A673 (cell line): ENCODE measurements at places on chromosomes 6 and 20. TPM values are rescaled to one million over a fixed set of nuclear protein-coding genes. Genes with fewer than 3 reads are reported as not detected.

DNA sequence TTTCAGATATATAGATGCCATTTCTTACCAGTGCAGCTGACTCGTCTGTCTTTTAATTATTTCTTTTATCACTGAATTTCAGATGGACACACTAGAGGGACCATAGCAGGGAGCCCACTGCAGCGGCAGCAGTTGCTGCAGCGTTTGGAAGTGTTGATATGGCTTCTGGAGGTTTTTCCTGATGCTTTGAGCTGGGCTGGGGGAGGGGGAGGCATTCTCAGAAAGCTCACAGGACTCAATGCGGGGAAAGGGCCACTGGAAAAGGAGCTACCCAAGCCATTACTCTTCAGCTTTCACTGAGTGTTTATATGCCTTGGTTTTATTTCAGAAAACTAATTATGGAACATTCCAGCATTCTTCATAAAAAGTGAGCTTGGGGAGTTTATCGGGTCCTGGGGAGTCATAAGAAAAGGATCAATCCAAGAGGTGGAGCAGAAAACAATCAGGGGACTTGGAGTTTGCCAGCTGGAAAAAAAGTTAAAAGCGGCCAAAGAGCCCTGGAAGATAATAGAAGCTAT is 740.4 kb upstream of the FLRT3 start:
- H3K27me3 ChIP-seq, result no peaks in the 10 kb centered on the region
- H3K36me3 ChIP-seq, result no peaks in the 10 kb centered on the region
- H3K4me1 ChIP-seq, result no peaks in the 10 kb centered on the region
- no peak overlapping the region for H3K27ac ChIP-seq

DNA sequence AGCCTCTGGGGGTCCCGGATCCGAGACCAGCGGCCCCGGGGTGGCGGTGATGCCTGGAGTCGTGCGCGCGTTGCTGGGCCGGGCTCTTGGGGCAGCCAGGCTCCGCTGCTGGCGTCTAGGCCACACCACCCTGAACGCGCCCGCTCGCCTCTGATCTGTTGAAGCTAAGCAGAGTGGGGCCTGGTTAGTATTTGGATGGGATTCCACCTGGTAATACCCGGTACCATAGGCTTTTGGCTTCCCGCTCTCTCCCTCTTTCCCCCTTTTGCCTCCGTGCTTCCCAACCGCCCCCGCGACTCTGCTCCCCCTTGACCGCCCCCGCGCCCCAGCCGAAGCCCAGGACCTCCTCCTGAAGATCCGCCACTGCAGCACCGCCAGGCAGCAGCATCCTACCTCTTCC is 1383.5 kb upstream of the DEFB115 start:
- H3K36me3 ChIP-seq, result no peaks in the 10 kb centered on the region
- no peaks in the 10 kb centered on the region for H3K4me1 ChIP-seq
- H3K27me3 ChIP-seq, result no peaks in the 10 kb centered on the region
- DNase-seq, result peak; percentile 15
- no peak overlapping the region for H3K4me3 ChIP-seq

GRCh38 chr20:49291200-49291599 is 13.3 kb upstream of the ZNFX1 start:
- H3K27ac ChIP-seq, result no peak overlapping the region
- no peak overlapping the region for H3K4me3 ChIP-seq
- H3K27me3 ChIP-seq, result no peaks in the 10 kb centered on the region

- peaks cover 63% of the 10 kb centered on the region for H3K4me1 ChIP-seq
- H3K4me3 ChIP-seq, result no peak overlapping the region
- H3K27me3 ChIP-seq, result no peaks in the 10 kb centered on the region
Observed at GRCh38 chr20:21575981-21576740, 62.3 kb upstream of the NKX2-2 start.

- no peaks in the 10 kb centered on the region for H3K36me3 ChIP-seq
- no peaks in the 10 kb centered on the region for H3K4me1 ChIP-seq
Observed at GRCh38 chr6:776528-776931, 83.6 kb upstream of the EXOC2 start.

- no peak for DNase-seq
- no peaks in the 10 kb centered on the region for H3K36me3 ChIP-seq
- no peak overlapping the region for H3K4me3 ChIP-seq
- H3K27ac ChIP-seq, result no peak overlapping the region
Observed at GRCh38 chr6:12645941-12646340, 70.6 kb upstream of the PHACTR1 start.

DNA sequence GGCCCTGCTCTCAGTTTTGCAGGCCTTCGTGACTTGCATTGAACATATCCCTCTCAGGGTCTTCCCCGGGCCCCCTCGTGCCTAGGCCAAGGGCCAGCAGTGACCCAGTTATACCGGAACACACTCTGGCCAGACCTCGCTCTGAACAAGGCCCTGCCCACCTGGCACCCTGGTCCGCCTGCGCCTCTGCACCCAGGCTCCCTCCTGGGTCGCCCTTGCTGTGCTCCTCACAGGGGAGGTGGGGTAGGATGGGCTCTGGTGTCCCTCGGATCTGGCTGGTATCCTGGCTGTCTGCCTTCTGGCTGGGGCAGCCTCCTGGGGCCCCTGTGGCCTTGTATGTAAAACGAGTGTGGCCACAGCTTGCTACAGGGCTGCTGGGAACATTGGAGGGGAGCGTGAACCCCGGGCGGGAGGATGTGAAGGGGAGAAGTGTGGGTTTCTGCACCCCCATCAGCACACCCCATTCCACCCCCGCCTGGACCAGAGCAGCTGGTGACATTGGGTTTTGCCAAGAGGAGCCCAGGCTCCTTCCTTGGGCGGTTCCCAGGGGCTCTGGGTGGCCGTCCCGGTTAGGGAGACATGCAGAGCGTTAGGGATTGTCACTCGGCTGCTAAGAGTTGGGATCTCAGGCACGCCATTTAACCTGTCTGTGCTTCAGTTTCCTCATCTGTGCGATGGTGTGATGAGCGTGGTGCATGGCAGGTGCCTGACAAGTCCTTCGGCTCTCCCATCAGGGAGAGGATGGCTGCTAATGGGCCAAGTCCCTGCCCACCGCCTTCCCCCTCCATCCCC is 17.5 kb downstream of the SRC start:
- H3K4me3 ChIP-seq, result no peak overlapping the region
- peaks cover 9% of the 10 kb centered on the region for H3K36me3 ChIP-seq

DNA sequence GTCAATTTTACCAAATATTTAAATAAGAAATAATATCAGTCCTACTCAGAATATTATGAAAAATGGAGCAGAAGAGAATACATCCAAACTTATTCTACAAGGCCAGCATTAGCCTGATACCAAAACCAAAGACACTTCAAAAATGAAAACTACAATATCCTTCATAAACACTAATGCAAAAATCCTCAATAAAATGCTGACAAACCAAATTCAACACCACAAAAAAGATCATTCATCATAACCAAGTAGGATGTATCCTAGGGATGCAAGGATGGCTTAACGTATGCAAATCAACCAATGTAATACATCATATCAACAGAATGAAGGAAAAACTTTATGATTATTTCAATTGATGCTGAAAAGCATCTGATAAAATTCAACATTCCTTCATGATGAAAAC is 352.4 kb upstream of the ADGRB3 start:
- H3K36me3 ChIP-seq, result no peaks in the 10 kb centered on the region
- no peak overlapping the region for H3K27ac ChIP-seq
- H3K4me1 ChIP-seq, result no peaks in the 10 kb centered on the region
- no peak for DNase-seq
- H3K27me3 ChIP-seq, result no peaks in the 10 kb centered on the region
- no peak overlapping the region for H3K4me3 ChIP-seq

- H3K4me3 ChIP-seq, result no peak overlapping the region
- H3K27ac ChIP-seq, result no peak overlapping the region
- DNase-seq, result no peak
- H3K36me3 ChIP-seq, result no peaks in the 10 kb centered on the region
- no peaks in the 10 kb centered on the region for H3K27me3 ChIP-seq
Observed at GRCh38 chr6:53998303-53998702, 112.9 kb upstream of the MLIP start.

GRCh38 chr6:32175322-32175710 is 568 bp downstream of the AGPAT1 start:
- H3K4me3 ChIP-seq, result peak overlapping the region; percentile 97
- H3K4me1 ChIP-seq, result peaks cover 25% of the 10 kb centered on the region
- no peak for DNase-seq
- H3K27me3 ChIP-seq, result no peaks in the 10 kb centered on the region

- peaks cover 18% of the 10 kb centered on the region for H3K4me1 ChIP-seq
- no peaks in the 10 kb centered on the region for H3K36me3 ChIP-seq
- no peak for DNase-seq
- H3K27ac ChIP-seq, result no peak overlapping the region
Observed at GRCh38 chr6:141107591-141108160, 1025.0 kb upstream of the GJE1 start.

The SSTR4 gene
- not detected in 2 replicates for total RNA-seq

The SNX14 gene
- 30.4 and 36.3 TPM in 2 replicates for total RNA-seq

The BMP7 gene
- total RNA-seq, result 7.5 and 18.9 TPM in 2 replicates

The TINAG gene
- total RNA-seq, result not detected in 2 replicates

The RBBP8NL gene
- not detected in 2 replicates for total RNA-seq
